Activated CD4-positive, alpha-beta memory T cell treated with anti-CD3 and anti-CD28 coated beads, Interleukin-2, amount 10 ng/mL, durations not matched to agents 7 days and 5 days (primary cell): ENCODE measurements at places on chromosomes 13 and 19.

GRCh38 chr19:51327066-51328001, 14.6 kb downstream of the VSIG10L start:
- peak; percentile 80 for DNase-seq

DNA sequence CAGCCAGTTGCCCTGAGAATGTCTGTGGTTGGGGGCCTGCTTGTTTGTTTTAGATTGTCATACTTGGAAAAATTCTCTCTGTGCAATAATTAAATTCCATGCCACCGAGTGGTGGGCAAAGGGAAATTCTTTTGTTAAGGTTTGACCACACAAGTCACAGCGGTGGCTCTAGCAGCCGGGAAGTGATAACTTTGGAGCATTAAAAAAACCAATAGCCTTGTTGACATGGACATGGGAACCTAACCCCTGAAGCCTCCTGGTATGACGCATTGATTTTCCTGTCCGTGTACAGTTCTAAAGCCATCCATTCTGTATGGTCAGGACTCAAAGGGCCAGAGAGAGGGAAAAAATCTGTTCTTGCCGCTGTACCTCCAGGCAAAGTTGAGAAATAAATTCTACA, 384.9 kb upstream of the ZNF507 start:
- no peak for DNase-seq

DNA sequence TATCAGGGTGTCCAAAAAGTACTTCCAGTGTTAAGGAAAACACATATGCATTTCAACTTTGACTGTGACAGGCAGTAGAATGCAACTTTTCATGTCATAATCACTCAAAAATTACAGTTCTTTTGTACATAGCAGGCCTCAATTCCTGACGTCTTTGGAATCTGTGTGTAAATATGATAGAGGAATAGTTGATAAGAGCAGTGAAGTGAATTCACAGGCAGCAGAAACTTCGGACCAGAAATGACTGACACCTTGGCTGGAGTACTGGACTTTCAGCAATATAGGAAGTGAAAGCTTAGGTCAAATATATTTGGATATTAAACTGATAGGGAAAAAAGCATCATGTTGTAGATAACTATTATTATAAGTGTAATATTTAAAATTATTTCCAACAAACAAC, 1741.2 kb upstream of the PCDH20 start:
- DNase-seq = no peak

DNA sequence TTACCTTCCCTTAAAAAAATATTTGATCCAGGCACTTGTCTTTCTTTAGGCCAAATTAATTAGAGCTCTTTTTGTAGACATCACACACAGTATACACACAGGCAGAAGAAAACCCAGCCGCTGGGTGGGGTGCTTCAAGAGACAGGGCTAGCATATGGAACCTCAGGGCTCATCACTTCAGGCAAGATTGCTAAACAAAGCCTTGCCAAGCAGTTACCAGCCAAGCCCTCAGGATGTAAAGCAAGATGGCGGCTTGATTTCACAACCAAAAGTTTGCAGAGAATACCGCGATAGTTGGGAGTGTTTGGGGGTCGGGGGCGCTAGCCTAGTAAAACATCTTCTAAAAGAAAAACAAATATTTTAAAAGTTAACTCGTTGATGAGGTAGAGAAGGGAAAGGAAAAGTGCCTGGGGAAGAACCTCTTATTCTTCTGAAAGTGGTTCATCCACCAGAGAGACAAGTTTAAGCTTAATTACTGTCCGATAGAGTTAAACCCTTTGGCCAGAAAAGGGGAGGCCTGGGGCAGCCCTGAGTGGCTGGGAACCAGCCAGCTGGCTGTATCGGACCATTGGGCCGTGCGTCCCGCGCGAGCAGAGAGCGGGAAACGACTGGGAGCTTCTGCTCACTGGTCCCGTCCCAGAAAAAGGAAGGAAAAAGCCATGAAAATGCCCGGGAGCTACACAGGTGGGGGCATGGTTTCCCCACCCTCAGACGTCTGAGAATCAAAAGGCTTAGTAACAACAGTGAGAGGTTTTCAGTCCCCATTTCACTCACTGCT, 254.9 kb upstream of the PCDH20 start:
- DNase-seq = no peak

GRCh38 chr13:37395544-37395943, 203.0 kb downstream of the POSTN start:
- no peak for DNase-seq

- DNase-seq = no peak
Measured at GRCh38 chr19:2111425-2111824, 14.7 kb downstream of the IZUMO4 start.

GRCh38 chr19:10000171-10000826, 10.0 kb downstream of the COL5A3 start:
- peak; percentile 73 for DNase-seq
